Activated naive CD4-positive, alpha-beta T cell (primary cell): ENCODE measurements at places on chromosomes 3 and 15.

GRCh38 chr15:90869601-90870353 is 1.4 kb downstream of the FURIN start:
- DNase-seq, result no peak

- no peak for DNase-seq
Measured at GRCh38 chr3:151085889-151086483, 522 bp downstream of the MED12L start.

DNA sequence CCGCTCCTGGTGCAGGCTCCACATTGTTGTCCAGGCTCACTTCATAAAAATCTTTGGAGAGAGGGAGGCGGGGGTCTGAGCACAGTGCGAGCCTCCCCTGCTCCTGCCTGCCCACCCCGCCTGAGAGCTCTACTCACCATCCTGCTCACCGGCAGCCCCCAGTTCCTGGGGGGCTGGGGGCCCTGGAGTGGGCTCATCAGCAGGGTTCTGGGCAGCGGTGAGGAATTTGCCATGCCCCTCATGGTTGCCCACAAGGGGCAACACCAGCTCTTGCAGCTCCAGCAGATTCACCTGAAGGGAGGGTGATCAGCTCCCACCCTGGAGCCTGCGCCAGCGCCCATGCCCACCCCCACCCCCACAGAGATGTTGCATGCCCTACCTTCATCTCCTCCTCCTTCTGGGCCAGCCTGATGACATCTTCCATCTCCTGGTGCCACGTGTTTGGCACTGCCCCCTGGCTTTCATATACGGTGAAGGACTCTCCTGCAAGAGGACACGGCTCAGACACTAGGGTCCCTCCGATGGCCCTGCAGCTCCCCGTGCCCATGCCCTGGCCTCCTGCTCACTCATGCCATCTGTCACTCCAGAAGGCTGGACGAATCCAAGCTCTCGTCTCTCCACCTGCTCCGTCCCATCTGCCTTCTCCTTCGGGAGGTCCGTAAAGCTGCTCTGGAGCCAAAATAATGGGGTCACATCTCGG is 162.1 kb downstream of the TBC1D2B start:
- no peak for DNase-seq

GRCh38 chr15:41935566-41936020 is 36.8 kb downstream of the EHD4 start:
- no peak for DNase-seq

DNA sequence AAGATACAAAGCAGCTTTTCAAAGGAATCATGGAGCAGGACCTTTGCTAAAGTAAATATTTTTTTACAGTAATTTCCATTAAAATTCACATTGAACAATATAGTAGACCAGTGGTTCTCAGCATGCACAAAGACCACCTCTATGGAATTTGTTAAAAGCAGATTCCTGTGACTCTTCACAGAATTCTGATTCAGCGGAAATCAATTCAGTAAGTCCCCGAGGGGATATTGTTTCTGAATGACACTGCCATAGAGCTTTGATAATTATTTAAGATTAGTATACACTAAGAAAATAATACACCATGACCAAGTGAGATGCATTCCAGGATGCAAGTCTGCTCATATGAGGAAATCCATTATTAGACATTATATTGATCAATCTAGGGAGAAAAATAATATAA is 161.9 kb upstream of the TNIK start:
- no peak for DNase-seq

GRCh38 chr3:44893097-44893496 is 18.7 kb downstream of the TGM4 start:
- DNase-seq, result no peak
